NCI-H187 (cell line): ENCODE measurements at places on chromosomes 6 and 20.

- DNase-seq, result no peak
Observed at GRCh38 chr20:6213311-6213710, 90.5 kb upstream of the FERMT1 start.

- no peak for DNase-seq
Observed at GRCh38 chr20:12827816-12828385, 180.9 kb upstream of the SPTLC3 start.

DNA sequence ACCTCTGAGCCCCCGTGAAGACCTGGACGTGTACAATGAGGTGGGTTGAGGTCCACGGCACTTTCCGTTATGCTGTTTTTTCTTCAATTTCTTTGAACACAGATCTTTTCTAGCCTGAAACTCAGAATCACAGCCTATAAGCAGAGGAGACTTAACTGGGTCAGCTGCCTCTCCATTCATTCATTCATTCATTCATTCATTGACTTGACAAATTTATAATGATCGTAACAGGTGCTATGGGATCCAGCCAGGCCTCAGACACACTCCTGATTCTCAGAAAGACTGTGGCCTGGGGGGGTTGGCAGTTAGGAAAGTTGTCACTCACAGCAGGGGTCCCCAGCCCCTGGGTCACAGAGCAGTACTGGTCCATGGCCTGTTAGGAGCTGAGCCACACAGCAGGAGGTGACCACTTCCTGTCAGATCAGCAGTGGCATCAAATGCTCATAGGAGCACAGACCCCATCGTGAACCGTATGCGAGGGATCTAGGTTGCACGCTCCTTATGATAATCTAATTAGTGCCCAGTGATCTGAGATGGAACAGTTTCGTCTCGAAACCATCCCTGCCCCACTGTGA, 38.6 kb upstream of the IRF4 start:
- DNase-seq, result no peak

DNA sequence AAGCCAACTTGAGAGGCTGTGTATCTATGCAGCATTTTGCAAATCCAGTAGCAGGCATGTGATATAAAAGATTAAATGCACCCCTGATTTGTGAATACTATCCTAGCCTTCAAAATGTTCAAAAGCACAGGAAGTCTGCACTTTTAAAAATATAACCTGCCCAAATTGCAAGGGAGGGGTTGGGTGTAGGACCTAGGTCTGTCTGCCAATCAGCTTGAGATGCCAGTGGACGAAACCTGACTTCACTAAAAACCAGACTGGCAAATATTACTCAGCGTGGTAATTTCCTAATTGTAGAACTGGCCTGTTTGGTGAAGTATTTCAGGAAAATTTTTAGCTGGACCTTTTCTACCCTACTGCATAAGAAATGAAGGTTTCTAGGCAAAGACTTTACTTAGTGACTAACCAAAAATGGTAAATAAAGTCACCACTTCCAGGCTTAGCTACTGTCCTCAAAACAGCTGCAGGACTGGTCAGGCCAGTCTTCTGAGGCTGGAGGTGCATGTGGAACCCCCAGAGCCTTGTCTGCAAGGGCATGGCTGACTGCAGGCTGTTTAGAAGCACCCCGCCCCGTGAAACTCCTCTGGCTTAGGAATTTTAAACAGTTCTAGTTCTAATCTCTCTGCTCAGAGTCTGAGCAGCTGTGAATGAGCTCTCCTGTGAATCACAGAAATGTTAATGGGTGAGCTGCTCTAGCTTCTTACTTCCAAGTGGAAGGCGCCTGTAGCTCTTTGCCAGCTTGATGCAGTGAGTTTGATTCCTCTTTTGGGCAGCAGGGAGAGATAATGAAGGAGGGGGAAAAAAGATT, 104.4 kb upstream of the ESR1 start:
- DNase-seq, result no peak

GRCh38 chr6:167676000-167676665, 150.6 kb upstream of the AFDN start:
- no peak for DNase-seq

DNA sequence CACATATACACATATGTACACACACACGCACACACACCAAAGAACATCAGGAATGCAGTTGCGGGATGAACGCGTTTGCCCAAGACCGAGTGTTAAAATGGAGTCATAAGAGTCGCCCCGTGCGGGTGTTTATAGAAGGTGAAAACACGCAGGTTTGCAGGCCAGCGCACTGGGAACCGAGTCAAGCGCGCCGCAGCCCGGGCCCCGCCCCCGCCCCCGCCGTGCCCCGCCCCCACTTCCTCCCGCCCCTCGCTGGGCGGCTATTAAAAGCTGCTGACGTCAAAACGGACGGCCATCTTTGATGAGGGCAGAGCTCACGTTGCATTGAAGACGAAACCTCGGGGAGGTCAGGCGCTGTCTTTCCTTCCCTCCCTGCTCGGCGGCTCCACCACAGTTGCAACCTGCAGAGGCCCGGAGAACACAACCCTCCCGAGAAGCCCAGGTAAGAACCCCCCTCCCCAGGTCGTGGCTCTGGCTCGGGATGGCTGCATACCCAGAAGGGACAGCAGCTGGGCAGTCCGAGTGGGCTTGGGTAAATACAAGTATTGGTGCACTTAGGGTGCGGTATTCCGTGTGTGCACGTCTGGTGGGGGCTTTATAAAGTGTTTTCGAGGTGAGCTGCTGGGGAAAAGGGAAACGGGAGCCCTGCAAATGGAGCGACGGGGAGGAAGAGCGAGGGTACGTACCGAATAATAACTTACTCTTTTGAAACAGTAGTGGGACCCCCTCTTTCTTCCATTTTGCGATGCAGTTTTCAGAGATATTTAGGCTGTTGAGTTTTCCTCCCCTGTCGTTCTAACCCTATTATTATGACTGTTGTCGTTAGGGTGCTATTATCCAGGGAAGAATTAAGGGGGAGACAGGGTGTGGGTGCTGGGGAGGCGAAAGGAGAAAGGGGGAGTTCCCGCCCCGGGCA, at the start of gene SNAP25:
TSS of gene SNAP25 (plus strand) at position 295 of the 916 bp plus-strand sequence. CDS start 56,662 bp downstream, outside the sequence.
- peak; percentile 93 for DNase-seq
